Stomach (tissue), 19 donors: ENCODE measurements at places on chromosomes 12 and 14. TPM values are rescaled to one million over a fixed set of nuclear protein-coding genes. Genes with fewer than 3 reads are reported as not detected.

DNA sequence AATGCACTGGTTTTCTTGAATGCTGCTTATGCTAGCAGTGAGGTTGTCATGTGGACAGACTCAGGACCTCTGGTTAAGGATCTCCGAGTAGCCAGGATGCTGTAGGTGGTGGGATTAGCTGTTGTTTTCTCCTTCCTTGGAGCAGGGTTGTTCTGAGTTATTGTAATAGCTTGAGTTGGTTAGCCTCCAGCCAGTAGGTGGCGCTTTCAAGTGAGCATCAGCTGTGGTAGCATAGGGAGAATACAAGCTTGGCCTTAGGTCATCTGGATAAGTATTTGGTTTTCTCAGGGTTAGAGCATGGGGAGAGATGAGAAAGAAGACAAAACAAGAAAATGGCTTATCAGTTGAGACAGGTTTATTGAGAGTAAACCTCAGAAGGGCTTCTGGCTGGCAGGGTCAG lies 299.7 kb upstream of the FBXO33 start:
- no peak for DNase-seq

DNA sequence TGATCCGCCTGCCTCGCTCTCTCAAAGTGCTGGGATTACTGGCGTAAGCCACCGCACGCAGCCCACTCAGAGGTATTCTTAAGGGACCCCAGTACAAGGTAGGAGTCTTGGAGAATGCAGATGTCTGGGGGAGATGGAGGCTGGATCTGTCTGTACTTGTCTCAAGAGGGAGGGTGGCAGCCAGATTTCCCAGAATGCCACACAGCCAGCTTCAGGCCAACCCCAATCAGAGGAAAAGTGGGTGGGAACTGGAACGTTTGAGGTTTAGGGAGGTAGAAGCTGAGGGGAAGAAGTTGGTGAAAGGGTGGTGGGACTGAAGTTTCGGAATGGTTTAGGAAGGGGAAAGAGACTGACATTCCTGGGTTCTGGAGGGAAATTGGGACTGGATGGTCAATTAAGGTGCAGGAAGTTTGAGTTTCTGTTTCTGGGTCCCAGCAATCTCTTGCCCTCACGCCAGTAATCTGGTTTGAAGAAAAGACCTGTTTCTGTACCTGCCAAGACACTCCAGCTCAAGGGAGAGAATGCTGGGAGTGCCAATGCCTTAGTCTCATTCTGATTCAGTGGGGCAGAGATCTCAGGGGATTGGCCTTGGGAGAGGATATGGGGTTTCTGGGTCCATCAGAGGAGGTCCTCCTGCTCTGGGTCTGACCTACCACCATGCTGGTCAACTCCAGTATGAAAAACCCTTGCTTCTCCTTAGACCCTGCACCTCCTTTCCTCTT lies 8.1 kb upstream of the ZNF385A start:
- no peak for DNase-seq

GRCh38 chr14:21024585-21025370 lies at the start of gene NDRG2:
Gene NDRG2, minus strand, starts transcription at chr14:21025061. Its CDS starts 1,746 bp downstream, at chr14:21023315.
- DNase-seq = peak; percentile 90

DNA sequence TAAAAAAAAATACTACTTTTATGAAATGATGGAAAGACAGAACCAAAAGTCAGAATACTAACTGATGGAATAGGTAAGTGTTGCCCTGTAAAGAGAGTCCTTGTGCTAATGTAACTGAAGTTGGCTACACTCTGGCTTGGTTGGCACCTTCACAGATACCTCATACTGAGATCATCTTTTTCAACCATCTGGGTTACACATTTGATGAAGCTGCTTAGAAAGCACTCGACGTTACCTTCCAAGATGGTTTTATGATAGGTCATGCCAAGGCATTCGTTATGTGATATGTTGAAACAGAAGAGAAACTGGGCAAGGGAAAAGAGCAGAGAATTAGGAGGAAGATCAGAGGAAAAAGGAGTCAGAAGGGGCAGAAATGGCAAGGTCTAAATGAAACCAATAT lies 203.8 kb downstream of the ADAMTS20 start:
- DNase-seq = no peak

- peak; percentile 83 for DNase-seq
These were observed 22.9 kb upstream of the KTN1 start for GRCh38 chr14:55556929-55557623.

DNA sequence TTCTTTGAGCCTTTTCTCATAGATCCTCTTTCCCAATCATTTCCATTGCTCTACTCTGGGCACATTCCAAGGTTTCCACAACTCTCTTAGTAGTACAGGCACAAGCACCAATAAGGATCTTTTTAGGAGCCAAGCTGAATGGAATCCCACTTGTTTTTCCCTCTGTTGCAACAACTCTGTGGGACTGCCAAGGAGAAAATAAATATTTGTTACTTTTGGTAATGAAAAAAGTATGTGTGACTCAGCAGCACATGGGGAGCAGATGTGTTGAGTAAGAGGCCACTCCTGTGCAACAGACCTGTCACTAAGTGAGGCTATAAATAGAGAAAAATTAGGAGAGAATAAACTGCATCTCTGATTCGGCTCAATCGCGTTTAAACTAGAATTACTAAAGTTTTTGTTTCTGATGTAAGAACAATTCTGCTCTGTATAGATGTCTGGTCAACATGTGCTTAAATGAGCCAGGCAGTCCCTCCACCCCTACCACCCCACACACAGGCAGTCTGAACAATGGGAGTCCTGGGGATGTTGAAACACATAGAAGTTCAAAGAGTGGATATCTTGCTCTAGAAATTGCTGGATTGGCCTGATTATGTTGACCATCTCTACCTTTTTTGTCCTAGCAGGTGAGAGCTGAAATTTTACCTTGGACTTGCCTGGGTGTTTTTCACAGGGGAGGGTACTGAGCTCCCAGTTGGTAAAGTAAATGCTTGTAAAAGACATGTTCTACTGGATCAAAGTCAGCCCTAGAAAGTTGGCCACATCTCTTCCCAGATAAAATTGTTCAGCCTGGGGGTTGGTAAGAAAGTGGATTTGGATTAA lies 244.3 kb upstream of the NOVA1 start:
- peak; percentile 70 for DNase-seq

DNA sequence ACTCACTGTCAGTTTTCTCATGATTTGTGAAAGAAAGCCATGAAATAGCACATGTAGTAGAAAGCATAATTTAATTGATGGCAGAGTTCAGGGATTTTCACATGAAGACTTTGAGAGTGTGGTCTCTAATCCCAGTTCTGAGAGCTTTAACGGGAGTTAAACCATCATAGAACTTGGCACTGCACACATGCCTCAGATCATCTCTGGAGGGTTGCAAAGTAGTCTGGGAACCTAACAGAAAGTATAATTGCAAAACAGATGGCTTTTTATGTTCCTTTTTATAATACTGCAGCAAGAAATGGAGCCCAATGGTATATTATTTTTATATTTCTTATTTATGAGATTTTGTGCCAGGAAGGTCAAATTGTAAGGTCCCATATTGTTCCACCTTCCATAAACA lies 77.9 kb downstream of the BHLHE41 start:
- DNase-seq = no peak

DNA sequence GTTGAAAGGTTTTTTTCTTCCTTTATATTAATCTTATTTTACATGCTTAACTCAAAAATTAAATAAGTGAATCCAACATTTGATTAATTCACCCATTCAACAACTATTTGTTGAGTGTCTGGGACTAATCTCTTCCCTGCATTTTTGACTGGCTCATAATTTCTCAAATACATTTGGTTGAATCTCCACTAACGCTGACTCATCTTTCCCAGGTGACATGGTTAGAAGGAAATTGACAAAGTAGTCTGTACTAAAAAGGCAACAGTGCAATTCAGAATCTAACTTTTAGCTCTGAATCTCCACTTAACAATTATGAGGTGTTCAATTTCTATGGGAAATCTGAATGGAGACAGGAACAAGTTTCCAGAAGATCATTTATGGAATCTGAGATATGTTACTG lies 88.9 kb downstream of the LIN7A start:
- DNase-seq = no peak

- no peak for DNase-seq
These were observed 269.8 kb upstream of the PWP1 start for GRCh38 chr12:107415834-107416233.

GRCh38 chr14:91246051-91246852 lies 1.7 kb upstream of the GPR68 start:
- DNase-seq = no peak

DNA sequence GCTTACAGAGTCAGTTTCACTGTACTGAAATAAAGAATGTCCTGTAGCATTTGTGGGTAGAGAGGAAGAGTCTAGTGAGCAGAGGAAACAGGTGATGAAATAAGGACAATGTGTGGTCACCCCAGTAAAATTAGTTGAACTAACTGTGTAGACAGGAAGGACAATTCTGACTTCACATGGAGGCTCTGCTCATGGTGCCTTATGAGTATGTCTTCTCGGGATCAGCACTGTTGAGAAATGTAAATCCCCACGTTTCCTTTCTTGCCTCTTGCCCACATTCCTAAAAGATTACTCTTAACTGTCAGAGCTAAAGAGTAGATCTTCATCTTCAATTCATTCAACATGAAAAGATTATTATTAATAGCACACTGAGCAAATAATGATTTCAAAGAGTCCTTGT lies 113.2 kb upstream of the FLRT2 start:
- peak; percentile 19 for DNase-seq

DNA sequence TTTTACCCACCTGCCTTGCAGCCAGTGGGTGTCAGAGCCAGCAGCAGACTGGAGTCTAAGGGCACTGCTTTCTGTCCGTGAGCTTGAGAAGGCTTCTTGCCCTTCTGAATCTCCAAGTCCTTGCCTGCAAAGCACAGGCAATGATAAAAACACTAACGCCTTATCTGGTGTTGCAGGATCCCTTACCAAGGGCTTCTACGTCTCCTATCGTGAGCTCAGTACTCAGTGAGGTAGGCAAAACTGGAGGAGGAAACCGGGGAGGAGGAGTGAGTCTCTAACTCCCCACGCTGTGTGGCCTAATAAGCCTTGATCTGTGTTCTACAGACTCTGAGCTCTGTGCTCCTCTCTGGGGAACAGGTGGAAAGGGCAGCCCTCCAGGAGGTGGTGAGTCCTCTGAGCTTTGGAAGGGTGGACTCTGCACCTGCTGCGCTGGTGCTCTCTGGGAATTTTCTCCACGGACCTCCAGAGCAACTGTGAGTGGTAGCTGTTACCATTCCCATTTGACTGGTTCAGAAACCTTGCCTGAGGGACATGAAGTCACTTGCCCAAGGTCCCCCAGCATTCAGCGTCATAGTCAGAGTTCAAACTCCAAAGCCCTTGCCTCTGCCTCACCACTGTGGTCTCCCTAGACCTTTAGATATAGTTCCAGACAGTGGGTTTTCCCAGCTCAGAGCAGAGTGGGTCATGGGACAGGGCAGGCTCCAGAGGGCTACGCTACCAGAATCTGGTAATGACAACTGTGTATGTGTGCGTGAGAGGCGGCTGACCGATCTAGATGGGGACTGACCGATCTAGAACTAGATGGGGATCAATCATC lies 7.0 kb upstream of the MARK3 start:
- peak; percentile 26 for DNase-seq

DNA sequence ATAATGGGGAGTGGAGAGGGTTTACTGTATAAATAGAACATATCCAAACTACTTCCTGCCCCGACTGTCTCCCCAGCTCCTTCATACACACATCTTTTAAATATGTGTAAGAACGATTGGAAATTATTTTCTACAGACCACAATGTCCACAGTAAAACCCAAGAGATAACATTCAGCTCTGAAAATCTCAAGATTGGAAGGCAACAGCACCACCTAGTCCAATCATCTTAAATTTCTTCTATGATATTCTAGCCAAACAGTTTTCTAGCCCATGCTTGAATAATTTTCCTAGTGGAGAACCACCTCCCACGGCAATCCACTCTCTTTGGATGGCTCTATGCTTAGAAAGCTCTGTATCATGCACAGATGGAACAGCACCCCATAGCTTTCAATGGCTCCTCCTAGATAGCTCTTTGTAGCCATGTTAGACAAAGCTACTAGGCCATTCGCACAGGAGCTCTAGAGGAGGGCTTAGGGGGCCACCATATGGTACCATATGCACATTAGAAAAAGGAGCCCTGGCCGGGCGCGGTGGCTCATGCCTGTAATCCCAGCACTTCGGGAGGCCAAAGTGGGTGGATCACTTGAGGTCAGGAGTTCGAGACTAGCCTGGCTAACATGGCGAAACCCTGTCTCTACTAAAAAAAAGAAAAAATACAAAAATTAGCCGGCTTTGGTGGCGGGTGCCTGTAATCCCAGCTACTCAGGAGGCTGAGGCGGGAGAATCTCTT lies 18.1 kb downstream of the VDR start:
- no peak for DNase-seq

- no peak for DNase-seq
These were observed 36.4 kb downstream of the NFKBIA start for GRCh38 chr14:35368139-35368460.

DNA sequence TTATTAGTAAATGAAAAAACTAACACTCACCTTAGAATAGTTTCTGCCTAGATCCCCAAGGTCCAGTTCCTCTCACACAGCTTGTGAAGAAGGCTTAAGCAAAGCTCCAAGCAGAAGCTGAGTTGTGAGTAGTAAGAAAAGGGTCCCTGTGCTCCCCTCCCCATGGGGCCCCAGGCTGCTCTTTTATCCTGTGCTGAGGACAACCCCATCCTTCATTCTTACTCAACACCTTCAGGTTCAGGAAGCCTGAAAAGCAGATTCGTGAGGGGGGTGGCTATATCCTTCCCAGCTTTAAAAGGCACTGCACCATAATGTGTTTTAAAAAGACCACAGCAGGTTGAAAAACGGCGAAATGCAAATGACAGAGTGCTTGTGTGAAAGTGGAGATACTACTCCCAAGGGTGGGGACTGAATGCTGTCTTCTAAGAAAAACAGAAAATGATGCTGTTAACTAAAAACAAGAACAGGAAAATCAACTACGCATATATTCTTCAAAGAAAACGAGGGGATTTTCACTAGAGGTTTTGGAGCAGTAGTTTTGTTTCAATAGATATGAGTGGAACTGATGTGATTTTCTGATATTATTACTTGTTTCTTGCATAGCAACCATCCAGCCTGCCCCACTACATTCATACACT lies 182.7 kb downstream of the KTN1 start:
- DNase-seq = no peak

Gene CYP46A1
- 1.2 TPM for total RNA-seq

Gene PSME2
- total RNA-seq = 74.5 TPM

Gene OR6C4
- not detected for total RNA-seq

Gene TSPAN19
- total RNA-seq = 12.3 TPM

Gene SSTR1
- 15.6 TPM for total RNA-seq

Gene STAT6
- 138 TPM for total RNA-seq
